ENCODE measurements at places on chromosomes 6 and 20. TPM values are rescaled to one million over a fixed set of nuclear protein-coding genes. Genes with fewer than 3 reads are reported as not detected.

Gene PRPF6
- total RNA-seq, result 73.4 TPM

Gene BEND6
- total RNA-seq, result 0.97 TPM

Gene DOK5
- 0.26 TPM for total RNA-seq

DNA sequence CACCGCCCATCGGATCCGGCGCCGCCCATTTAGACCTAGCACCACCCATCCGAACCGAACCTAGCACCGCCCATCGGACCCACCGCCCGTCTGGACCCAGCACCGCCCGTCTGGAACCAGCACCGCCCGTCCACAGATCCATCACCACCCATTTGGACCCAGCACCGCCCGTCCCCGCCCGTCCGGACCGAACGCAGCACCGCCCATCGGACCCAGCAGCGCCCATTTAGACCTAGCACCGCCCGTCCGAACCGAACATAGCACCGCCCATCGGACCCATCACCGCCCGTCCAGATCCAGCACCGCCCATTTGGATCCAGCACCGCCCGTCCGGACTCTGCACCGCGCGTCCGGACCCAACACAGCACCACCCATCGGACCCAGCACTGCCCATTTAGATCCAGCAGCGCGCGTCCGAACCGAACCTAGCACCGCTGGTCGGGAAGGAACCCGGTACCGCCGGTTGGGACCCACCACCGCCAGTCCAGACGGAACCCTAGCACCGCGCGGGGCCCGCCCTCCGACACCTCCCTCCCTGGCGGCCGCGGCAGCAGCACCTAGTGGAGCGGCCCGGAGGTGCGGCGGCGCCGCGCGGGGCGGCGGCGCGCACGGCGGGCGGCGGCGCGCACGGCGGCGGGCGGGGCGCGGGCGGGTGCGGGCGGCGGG lies 348 bp upstream of the AFDN start:
- peak; percentile 69 for DNase-seq

GRCh38 chr6:44135173-44135758 lies 7.9 kb downstream of the TMEM63B start:
- DNase-seq, result no peak

DNA sequence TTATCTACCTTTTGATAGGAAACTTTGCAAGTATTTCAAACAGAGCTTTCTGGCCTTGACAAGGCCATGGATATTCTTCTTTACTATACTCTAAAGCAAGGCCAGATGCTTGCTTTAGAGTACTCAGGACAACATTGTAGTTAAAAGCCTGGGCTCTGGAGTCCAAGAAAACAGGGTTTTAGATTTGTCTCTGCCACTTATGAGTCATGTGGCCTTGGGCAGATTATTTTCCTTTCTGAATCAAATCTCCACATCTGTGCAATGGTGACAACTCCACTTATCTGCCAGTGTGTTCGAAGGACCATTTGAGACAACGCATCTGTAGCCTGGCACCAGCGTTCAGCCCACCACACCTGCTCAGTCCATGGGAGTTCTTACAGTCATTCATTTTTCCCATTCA lies 265.9 kb upstream of the RIN2 start:
- DNase-seq, result no peak

DNA sequence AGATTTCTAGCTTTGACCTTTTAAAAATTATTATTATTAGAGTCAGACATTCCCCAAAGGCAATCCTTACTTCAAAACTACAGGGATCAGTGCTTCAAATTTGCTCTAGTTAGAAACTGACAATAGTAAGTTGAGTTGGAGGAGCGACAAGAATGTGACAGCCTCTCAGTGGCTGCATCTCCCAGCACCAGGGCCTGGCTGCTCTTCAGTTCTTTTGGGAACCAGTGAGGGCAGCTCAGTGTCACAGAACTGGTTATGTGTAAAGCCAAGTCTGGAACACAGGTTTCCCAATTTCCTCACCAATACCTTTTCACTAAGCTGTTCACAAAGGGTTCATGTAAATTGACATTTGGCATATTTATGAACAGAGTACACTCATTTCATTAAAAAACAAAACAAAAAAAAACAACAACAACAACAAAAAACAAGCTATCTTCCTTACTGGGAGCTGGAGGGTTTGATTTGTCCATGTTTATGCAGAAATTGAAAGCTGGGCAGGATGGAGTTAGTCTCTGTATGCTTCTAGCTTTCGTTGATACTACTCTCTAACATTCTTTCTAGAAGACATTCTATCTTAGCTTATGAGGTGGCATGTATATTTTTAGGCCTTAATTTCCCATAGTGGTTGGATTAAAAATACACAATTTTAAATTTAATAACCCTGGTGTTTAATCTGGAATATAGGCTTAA lies 95.0 kb downstream of the SAMD5 start:
- no peak for DNase-seq

DNA sequence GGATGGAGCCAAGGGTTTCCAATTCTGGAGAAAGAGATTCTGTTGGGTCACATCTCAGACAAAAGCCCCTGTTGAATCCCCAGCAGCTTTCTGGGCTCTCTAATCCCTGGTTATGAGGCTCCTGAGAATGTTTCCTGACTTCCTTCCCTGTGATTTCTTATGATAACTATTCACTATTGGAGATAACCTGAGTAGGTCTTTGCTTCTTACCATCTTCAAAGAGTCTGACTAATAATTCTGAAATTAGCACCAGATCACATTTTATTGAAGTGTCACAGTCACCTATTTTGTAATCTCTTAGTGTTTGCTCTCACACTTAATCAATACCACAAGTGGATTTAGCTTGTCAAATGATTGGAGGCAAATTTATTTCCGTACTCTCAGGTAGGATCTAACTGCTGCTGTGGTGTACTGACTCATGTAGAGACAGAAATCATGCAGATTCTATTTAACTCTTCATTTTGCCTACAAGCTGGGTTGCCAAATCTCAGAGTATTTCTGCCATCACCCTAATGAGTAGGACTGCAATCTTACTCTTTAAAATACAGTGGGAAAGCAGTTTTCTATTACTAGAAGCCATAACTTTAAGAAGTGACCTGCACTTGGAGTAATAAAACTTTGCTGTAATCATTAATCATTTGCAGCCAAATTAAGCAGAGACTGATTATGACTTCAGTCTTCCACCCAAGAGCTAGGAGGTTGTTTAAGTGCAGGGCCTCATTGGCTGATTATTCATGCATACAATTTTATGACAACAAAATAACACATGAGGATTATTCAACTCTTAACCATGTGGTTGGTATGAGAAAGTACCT lies 422.1 kb downstream of the EPM2A start:
- DNase-seq, result no peak

DNA sequence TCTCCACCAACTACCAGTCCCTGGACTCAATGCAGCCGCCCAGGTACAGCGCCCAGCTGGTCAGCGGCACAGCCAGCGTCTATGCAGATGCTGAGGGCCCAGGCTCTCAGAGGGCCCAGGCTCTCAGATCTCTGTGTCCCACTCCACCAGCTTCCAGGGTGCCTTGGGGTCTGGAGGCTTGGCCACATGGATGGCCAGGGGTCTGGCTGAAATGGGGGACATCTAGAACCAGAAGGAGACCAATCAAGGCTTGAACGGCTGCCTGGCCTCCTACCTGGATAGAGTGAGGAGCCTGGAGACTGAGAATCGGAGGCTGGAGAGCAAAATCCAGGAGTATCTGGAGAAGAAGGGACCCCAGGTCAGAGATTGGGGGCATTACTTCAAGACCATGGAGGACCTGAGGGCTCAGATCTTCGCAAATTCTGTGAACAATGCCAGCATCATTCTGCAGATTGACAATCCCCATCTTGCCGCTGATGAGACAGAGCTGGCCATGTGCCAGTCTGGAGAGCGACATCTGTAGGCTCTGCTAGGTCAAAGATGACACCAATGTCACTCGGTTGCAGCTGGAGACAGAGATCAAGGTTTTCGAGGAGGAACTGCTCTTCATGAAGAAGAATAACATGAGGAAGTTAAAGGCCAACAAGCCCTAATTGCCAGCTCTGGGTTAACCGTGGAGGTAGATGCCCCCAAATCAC lies 44.1 kb upstream of the GRM4 start:
- no peak for DNase-seq

DNA sequence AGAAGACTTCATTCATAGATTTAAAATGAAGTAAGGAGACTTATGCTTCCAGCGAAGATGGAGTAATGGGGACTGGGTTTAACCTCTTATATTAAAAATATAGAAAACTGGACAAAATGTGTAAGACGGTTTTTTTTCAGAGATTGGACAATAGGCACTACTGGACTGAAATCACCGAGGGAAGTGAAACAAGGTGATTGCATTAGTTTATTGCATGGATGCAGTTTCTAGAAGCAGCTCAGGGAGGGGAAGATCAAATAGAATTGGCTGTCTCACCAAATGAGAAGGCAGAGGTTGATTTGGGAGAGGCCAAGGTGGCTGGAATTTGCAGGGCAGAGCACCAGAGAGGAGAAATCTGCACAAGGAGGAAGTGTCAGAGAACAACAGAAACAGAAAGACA lies 162.6 kb downstream of the DNAH8 start:
- DNase-seq, result no peak

DNA sequence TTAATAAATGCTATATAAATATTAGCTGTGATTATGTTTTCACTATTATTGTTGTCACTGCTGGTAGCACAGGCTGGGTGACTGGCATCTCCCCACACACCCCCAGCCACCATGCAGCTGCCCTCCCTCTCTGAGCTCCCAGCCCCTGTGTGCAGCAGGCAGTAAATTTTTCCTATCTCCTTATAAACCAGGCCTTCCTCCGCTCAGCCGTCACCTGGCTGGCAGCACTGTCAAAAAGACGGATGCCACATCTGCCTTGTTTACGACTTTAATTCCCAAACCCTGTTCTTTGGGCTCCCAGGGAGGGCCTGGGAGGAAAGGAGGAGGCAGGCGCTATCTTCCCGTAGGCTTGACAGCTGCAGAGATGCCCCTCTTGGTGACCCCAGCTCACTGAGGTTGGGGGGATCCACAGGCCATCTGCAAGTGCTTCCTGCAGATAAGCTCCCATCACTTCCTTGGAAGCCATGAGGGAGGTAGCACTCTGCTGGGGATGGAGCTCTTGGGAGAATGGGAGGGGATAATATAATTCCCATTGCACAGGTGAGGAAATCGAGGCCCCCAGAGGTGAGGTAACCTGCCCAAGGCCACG lies 94.5 kb downstream of the GRM4 start:
- DNase-seq, result peak; percentile 33

DNA sequence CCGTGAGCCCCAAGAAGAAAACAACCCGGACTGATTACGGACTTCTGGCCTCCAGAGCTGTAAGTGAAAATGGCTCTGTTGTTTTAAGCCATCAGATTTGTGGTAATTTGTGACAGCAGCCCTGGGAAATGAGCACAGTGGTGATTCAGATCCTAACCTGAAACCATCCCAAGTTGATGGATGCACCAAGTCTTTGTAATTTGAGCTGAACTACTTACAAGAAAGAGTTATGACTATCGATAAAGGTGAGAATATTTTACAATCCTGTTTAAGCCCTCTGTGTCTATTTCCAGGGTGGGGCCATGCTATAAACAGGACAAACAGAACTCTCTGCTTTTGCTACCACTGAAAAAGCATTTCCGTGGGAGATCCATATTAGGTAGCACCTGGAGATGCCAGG lies 19.1 kb upstream of the RIN2 start:
- no peak for DNase-seq

DNA sequence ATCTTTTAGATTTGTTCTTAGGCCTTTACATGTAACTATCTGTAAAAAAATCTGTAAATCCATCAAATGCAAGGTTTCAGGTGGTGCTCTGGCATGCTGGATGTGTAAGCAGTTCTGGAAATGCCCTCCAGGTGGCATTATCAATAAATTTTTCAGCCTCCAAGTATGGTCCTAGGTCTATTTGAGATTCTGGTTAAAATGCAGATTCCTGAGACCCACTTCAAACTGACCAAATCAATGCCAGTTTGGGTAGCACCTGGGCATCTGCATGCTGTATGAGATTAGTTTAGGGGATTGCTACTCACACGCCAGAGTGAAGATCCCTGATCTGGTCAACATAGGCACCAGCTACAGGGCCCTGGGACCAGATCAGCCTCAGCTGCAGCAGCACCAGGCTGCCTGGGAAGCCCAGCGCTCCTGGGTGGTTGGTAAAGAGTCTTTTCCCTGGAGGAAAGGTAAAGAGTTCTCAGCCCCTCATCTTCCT lies 507.3 kb upstream of the CITED2 start:
- peak; percentile 45 for DNase-seq

DNA sequence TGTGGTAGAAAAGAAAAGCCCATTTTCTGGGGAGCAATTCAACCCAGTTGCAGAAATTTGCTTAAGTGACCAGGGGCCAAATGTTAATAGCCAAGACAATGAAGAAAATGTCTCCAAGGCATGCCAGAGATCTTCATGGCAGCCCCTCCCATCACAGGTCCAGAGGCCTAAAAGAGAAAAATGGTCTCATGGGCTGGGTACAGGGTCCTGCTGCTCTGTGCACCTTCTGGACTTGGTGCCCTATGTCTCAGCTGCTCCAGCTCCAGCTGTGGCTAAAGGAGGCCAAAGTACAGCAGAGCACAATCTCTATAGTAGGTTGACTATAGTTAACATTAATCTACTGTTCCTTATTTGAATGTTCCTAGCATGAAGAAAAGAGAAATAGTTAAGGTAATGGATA lies 44.7 kb downstream of the FRK start:
- DNase-seq, result no peak

- no peak for DNase-seq
Measured at GRCh38 chr6:28558629-28559028, 32.9 kb downstream of the GPX5 start.

DNA sequence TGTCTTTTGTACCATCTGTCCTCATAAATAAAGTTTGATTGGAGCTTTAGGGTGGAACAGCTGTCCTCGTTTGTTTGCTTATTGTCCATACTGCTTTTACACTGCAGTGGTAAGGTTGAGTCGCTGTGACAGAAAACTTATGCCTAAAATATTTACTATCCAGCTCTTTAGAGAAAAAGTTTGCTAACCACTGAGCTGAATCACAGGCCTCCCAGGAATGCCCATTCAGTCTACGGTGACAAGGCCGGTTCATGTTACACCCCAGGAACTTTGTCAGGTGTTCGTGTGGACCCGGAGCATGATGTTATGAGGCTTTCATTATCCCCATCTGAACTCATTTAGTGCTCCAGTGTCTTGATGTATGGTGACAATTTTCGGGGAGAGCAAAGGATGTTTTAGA lies 401.1 kb downstream of the SAMD5 start:
- no peak for DNase-seq
